ENCODE measurements at places on chromosomes 3 and 15.

- DNase-seq = peak; percentile 25
Measured at GRCh38 chr3:77464111-77464688, 424.3 kb downstream of the ROBO2 start.

GRCh38 chr3:150158943-150159625 lies 188.4 kb upstream of the PFN2 start:
- peak; percentile 62 for DNase-seq

DNA sequence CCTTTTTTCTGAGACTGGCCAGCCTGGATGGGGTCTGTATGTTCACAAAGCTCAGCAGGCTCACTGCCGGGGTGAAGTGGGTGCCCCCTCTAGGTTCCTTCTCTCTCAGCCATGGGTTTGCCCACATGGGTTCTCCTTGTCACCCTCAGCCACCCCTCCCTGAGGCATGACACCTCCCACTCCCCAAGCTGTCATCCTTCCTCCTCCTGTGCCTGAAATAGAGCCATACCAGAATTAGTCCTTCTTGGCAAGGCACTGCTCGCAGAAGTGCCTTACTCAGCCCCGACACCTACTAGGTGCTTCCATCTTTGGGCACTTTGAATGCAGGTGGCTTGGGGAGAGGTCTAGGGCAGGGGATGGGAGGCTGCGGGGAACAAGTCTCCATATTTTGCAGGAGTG lies 62.9 kb upstream of the SEC13 start:
- no peak for DNase-seq

GRCh38 chr3:102000620-102001209 lies 151.4 kb downstream of the NFKBIZ start:
- DNase-seq = no peak

- no peak for DNase-seq
Measured at GRCh38 chr15:77907824-77908751, 169.4 kb downstream of the TBC1D2B start.

- DNase-seq = peak; percentile 31
Measured at GRCh38 chr3:151660885-151661284, 72.8 kb upstream of the AADACL2 start.

- no peak for DNase-seq
Measured at GRCh38 chr15:64622410-64623260, 152.8 kb downstream of the RBPMS2 start.

GRCh38 chr3:27642796-27643195 lies 79.3 kb downstream of the EOMES start:
- DNase-seq = peak; percentile 19

DNA sequence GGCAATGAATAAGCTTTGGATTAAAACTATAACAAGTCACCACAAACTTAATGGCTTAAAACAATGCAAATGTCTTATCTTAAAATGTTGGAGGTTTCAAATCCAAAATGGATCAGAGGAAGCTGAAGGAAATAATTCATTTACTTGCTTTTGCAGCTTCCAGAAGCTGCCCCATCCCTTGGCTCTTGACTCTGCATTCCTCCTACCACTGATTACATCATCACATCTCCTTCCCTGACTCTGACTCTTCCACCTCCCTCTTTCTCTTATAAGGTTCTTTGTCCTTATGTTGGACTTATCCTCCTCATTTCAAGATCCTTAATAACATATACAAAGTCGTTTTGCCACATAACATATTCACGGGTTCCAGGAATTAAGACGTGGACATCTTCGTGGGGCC lies 982.8 kb upstream of the ROBO1 start:
- DNase-seq = no peak

- DNase-seq = no peak
Measured at GRCh38 chr3:46970391-46971091, 6.0 kb downstream of the CCDC12 start.

DNA sequence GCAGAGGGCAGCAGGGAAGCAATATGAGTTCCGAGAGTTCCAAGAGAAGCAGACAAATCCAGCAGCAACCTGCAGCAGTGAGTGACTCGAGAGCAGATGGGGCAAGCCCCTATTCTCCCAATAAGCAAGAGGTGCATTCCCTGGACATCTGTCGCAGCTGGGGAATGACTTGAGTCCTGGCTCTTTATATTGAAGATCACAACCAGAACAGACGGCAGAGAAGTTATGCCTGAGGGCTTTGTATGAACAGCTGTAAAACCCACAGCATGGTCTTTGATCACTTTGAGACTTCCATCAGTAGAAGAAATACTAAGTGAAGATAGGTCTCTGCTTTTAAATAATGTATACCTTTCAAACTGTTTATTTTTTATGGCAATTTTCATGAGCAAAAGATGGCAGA lies 23.6 kb upstream of the C3orf22 start:
- DNase-seq = no peak

DNA sequence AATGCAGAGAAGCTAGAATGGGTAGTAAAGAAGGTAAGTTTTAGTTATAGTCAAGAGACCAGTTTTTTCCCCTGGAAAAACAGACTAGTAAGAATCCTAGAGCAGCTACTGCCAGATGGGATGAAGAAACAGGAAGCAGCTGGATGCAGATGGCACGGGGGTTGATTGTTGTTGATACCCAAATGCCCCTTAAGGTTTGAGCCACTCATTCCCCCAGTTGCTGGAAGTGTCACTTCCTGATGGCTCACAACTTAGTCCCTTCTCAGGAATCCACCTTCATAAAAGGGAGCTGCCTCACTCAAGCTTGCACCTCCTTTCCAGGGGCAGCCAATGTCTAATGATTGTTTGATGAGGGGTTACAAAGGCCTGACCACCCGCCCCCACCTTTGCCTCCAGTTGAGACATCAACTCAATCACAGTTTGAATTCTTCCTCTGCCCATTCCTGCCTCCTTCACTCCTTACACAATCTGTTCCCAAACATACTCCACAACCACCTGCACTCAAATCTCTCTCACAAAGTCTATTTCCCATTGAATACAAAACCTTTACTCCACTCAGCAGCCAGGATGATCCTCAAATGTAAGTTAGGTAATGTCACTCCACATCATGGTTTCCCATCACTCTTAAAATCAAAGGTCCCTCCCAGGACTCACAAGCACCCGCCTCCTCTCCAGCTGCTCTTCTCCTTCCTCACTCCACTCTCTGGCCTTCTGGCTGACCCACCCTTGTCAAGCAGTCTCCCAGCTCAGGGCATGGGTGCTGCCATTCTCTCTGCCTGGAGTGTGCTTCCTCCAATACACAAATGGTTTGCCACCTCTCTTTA lies 450.1 kb upstream of the THBS1 start:
- DNase-seq = no peak

GRCh38 chr3:89414270-89414669 lies 306.8 kb downstream of the EPHA3 start:
- DNase-seq = no peak

DNA sequence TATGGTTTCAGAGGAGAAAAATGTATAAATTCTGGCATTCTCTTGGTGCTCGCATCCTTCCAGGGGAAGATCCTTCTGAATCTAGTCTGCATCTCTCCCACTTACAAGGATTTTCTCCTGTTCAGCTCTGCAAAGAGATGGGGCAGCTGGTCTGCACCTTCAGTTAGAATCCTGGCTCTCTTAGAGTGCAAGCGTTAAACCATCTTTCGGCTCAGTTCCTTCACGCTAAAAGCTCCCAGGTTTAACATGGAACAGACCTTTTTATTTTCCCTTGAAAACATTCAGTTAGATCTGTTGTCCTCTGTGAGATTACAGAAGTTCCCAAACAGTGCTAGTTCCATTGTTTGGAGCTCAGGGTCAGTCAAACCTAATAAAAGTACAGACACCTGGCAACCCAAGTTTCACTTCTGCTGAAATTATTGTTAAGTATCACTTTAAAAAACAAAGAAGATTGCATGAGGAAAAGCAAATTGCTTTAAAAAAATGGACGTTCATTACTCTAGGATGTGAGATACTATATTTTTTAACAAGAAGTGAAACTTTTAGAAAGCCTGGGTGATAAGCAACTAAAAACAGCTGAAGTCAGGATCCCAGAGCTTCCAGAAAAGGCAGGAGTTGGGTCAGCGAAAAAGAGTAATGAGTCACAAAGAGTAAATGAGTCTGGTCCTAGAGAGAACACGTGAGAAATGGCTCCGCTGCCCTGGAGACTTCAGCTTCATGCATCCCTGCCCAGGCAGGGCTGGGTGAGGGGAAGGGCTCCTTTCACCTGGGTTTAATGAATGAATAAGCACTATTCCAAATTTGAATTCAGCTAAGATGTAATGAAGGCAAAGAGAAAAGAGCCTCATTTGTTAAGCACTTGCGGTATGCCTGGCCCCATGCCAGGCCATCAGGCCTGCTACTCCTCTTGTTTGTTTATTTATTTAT lies 63.3 kb downstream of the ABTB1 start:
- peak; percentile 84 for DNase-seq

- no peak for DNase-seq
Measured at GRCh38 chr3:23051240-23052140, 151.6 kb upstream of the UBE2E2 start.

GRCh38 chr3:123632161-123632655 lies 47.4 kb upstream of the HACD2 start:
- peak; percentile 64 for DNase-seq

DNA sequence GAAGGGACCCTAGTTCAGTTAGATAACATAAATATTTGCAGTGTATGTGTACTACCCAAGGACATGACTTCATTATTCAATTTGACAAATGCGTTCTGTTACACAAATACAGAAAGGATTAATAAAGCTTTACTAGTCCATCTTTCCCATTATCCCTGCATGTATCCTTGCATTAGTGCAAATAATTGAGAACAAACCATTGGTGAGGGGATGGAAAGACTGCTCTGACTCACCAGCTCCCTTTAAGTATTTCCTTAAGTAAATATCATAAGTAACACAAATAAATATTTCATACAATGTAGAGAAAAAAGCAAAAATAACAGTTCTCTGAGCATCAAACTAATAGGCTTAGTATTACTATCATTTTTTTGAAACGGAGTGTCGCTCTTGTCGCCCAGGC lies 1.9 kb upstream of the GPD1L start:
- no peak for DNase-seq

GRCh38 chr3:67325231-67325630 lies 327.1 kb downstream of the KBTBD8 start:
- DNase-seq = no peak

DNA sequence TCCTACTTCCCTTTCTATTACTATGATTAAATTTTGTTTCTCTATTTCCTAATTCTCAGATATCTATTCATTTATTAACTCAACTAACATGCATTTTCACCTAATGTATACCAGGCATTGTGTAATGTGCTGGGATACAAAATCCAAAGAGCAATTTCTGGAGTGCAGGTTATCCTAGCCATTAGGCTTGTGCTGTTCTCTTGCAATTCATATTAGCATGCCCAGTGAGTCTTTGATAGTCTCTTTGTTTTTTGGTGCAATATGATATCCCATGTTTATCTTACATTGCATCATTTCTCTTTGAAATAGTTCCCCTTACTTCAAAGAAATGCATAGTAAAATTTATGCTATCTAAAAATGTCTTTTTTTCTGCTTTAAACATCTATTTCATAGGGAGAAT lies 13.9 kb upstream of the DPPA4 start:
- no peak for DNase-seq

DNA sequence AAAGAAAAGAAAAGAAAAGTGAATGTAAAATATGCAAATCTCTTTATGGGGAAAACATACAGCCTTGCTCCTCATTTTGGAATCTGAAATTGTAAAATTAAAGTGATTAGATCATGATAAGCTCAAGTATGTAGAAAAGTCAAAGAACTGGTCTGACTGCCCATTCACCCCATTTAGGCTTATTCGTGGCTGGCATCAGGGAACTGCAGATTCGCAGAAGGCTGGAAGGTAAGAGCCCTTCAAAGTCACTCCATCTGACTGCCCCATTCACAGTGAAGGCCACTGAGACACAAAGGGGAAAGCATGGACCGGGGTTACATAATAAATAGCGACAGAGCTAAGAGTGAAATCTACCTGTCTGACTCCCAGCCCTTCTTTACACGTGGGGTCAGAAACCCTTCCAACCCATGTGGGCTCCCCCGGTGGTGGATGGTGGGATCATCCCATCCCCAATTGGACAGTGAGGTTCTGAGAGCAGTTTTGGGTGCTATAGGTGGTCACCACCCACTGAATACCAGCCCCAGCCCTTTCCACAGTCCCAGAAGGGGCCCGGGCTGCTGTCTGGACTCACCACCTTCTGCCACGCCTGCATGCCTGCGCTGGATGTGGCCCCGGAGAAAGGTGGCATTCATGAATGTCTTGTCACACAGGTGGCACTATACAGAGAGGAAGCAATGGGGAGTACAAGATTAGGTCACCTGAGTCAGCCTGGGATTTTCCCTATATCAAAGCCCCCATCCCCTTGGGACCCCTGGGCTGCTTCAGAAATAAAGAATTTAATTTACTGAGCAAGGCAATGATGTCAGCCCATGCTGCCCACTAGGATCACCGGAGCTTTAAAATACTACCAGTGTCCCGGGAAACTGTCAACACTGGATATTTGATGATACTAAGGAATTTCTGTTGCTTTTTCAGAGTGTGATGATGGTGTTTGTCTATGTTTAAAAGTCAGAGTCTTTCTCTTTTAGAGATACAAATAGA lies 17.9 kb downstream of the DZIP1L start:
- DNase-seq = no peak

DNA sequence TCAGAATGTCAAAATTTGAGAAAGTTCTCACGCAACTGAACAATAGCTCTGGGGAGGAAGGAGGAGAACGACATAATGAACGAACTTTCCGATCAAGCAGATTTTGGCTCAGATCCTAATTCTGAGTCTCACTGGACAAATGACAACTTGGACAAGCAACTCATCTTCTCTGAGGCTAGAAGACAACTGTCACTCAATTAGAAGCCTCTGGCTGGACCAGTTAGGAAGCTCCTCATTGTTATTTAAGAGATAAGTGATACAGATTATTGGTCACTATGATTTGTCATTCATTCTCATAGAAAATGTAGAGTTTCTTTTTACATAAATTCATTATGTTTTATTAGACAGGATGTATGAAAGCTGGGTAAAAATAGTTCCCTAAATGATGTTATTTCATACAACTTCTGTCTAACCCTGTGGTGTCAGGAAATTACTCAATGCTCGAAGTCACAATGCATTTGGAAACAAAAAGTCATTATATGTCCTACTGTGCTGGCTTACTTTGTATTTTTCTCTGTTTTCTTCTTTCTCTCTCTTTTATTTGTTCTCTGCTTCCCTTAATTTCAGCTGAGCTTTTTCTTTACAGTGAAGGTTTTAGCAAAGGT lies 11.0 kb upstream of the C3orf49 start:
- DNase-seq = no peak

DNA sequence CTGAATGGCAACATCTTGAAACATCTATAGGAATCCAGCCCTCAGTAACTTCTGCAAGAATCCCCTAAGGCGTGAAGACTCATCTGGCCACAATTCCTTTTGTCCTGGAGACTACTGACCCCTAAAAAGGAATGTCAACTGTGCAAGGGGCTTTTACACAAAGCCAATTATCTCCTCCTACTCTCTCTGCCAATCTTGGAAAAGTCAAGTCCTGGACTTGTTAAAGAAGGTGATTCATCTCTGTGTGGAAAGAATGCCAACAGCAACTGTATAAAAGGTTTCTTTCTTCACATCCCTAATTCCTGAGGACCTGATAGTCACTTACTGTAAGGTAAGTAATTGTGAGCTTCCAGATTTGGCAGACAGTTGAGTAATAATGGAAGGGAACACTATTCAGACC lies 22.3 kb downstream of the THRB start:
- DNase-seq = no peak

- DNase-seq = no peak
Measured at GRCh38 chr3:64426551-64426950, 201.3 kb upstream of the PRICKLE2 start.
